CD8-positive, alpha-beta T cell (primary cell): ENCODE measurements at places on chromosomes 7 and 10.

GRCh38 chr7:37149051-37149772, 299.5 kb downstream of the ELMO1 start:
- no peak for DNase-seq

GRCh38 chr7:114795475-114795874, 126.4 kb upstream of the MDFIC start:
- DNase-seq: no peak

- no peak for DNase-seq
Observed at GRCh38 chr10:131655101-131655849, 245.5 kb upstream of the PPP2R2D start.

GRCh38 chr7:44052771-44053365, 8.4 kb downstream of the DBNL start:
- no peak for DNase-seq

GRCh38 chr7:140695381-140695780, 1.1 kb upstream of the NDUFB2 start:
- DNase-seq: no peak

DNA sequence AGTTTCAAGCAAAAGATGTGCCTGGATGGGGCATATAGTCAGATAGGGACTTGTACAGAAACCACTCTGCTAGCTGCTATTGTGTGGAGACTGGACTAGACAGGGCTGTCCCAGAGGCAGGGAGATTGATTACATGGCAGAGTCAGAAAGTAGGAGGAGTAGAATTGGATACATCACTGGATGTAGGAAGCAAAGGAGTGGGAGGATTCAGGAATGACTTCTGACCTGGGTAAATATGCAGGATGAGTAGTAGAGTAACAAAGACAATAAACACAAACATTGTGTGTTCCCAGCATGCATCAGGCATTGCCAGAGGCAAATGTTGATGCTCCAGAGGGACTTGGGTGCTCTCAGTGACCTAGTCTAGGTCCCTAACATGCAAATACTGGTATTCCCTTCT, 30.9 kb upstream of the MAT1A start:
- DNase-seq: no peak

GRCh38 chr10:13180788-13181187, 19.4 kb downstream of the MCM10 start:
- no peak for DNase-seq

- no peak for DNase-seq
Observed at GRCh38 chr7:97020601-97020995, 4.0 kb downstream of the DLX5 start.

GRCh38 chr7:116592445-116592844, 67.6 kb downstream of the CAV1 start:
- DNase-seq: no peak

GRCh38 chr7:100612730-100613390, 520 bp downstream of the MOSPD3 start:
- no peak for DNase-seq

GRCh38 chr7:114218283-114218682, 196.3 kb upstream of the FOXP2 start:
- DNase-seq: no peak

- no peak for DNase-seq
Observed at GRCh38 chr10:123669886-123670285, 3.7 kb downstream of the GPR26 start.

DNA sequence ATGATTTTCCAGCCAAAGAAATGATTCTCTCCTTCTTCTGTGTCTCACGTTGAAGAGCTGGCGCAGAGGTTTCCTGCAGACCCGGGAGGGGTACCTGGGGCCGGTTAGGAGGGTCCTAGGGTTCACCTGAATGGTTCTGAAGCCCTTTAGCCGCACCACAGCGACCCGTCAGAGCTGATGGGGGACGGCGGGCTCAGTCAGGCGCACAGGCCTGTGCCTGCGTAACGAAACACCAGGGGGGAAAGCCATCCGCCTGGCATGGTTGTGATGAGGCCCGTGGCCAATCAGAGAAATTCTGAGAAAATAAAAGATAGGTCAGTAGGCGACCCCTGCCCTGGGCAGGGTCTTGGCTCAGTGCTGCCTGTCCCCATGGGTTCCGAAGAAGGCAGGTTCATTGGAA, 35.6 kb downstream of the FAM20C start:
- DNase-seq: no peak

GRCh38 chr7:4479367-4480039, 202.6 kb upstream of the FOXK1 start:
- no peak for DNase-seq

GRCh38 chr7:158407581-158408317, 179.9 kb downstream of the PTPRN2 start:
- DNase-seq: peak; percentile 35

GRCh38 chr10:11180228-11180627, 162.6 kb downstream of the CELF2 start:
- peak; percentile 68 for DNase-seq

DNA sequence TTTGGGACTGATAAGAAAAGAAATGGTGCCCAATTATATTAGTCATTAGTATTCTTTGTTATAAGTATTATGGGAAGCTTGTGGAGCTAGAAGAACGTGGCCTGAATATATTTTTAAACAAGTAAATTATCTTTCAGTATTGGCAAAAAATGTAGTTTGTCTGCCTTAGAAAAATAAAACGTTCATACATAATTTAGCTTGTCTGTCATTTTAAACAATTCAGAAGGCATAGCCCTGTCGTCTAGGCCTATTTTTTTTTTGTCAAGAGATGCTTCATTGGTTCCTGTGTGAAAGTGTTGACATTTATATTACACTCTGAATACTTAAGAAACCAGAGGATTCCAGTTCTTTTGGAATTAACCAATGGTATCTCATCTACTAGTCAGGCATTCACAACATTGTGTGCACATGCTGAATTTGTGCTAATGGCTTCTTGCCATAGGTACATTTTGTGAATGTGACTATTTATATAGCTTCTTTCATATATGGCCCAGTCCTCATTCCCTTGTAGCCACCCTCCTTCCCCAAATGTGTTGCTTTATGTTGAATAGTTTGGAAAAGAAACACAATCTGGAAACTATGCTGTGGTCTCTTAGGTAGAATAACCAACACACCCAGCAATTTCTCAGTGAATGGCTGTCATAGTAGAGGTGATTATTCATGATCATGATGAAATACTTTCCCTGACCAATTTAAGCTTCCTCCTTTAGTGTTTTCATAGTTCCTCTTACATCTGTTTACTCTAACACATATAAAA, 435.8 kb downstream of the EXOC4 start:
- DNase-seq: no peak

GRCh38 chr7:48116043-48116442, 27.0 kb downstream of the UPP1 start:
- DNase-seq: no peak

GRCh38 chr10:6667679-6668270, 87.7 kb upstream of the PRKCQ start:
- DNase-seq: no peak

- DNase-seq: no peak
Observed at GRCh38 chr7:7271094-7271874, 88.9 kb downstream of the C1GALT1 start.

GRCh38 chr7:139808427-139808826, 20.6 kb upstream of the TBXAS1 start:
- no peak for DNase-seq

- no peak for DNase-seq
Observed at GRCh38 chr7:27197137-27198042, 2.5 kb downstream of the HOXA13 start.

DNA sequence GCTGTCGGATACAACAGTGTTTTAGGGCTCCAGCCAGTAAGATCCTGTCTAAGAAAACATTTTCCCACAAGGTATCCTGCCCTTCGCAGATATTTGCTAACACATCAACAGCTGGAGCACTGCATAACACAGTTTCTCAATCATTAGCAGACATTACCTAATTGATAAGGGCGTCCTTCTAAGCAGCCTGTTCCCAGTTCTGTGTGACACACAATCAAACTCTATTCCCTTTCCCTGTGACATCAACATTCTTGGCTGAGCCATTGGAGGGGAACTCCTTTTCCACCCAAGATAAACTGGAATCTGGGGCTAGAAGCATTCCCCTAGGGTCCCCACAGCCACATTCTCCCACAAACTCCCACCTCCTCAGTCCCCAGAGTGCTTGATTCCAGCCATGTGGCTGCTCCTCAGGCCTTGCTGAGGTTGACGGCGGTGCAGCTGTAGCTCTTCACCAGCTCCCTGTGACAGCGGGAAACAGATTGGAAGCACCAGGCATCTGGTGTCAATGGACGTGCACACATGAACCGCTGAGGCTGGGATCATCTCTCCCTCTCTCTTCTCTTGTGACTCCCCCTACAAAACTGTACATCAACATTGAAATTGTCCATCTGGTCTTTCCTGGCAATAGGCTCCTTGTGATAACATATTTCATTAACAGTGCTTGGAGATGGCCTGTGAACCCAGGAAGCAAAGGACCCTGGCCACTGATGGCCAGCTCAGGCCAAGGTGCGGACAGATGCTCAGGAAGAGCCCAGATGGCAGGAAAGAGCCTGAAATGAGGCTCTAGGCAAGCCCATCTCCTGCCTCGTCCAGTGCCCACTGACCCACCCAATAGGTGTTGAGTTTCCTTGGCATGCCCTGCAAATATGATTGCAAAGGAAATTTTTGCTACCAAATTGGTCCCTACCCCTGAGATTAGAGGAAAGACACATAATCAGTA, 131.1 kb upstream of the TBX20 start:
- no peak for DNase-seq

DNA sequence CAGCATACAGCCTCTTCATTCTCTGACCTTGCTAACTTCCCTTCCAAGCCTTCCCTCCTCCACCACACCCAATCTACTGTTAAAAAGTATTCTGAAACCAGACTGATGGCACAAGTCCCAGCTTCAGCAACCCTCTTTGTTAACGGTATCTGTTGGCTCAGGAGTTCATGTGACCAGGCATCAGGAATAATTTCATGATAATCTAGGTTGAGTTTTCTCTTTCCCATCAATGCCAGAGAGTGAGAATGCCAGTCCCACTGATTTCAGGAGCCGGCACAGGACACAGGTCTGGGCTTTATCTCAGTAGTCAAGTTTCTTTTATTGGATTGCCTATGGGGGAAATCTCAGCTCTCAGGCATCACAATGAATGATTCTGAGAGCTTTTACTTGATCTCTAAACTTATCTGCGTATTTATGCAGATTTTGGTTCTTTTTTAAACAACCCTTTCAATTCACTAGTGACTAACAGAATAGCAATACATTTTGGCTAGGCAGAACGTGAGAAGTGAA, 231.0 kb upstream of the LYZL1 start:
- no peak for DNase-seq

- no peak for DNase-seq
Observed at GRCh38 chr10:29132551-29133111, 156.2 kb upstream of the LYZL1 start.

DNA sequence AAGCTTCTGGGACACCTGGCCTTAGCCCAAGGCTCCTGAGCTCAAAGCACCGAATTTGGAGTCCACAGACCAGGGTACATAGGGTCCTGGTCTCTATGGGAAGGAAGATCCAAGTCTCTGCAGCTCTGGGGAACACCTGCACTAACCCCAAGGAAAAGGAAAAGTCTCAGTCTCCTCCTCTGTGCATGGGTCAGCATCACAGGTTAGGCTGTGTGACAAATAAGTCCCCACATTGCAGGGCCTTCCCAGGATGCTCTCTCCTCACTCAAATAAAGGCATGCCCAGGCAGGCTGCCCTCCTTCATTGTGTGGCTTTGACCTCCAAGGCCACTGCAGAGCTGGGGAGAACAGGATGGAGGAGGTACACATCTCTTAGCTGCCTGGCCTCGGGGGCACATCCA, 121.0 kb upstream of the ZMIZ1 start:
- no peak for DNase-seq

GRCh38 chr10:65176994-65177393, 1655.8 kb downstream of the REEP3 start:
- no peak for DNase-seq

GRCh38 chr7:143299840-143300239, 11.7 kb downstream of the CASP2 start:
- DNase-seq: peak; percentile 42

DNA sequence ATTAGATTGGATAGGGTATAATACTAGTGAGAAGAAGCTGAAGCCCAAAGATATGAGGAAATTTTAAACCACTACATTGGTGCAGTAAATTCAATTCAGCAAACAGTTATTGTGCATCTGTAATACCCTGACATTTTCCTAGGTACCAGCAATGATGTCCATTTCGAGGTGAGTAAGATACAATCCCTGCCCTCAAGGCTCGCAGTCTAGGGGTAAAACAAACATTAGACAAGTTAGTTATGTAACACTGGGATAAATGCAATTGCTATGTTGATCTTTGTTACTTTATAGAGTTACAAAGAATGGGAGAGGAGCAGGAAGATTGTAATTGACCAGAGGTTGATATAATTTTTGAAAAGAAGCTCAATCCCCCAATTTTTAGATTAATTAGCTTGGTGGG, 168.1 kb downstream of the PRKG1 start:
- no peak for DNase-seq

- DNase-seq: no peak
Observed at GRCh38 chr7:17832820-17833355, 107.4 kb downstream of the SNX13 start.

- DNase-seq: no peak
Observed at GRCh38 chr7:30162622-30163124, 27.9 kb downstream of the MTURN start.

GRCh38 chr7:48398191-48398590, 226.9 kb downstream of the ABCA13 start:
- no peak for DNase-seq

GRCh38 chr10:11684717-11685645, 57.2 kb upstream of the ECHDC3 start:
- peak; percentile 80 for DNase-seq

GRCh38 chr10:132685921-132686680, 99.8 kb downstream of the NKX6-2 start:
- DNase-seq: no peak

DNA sequence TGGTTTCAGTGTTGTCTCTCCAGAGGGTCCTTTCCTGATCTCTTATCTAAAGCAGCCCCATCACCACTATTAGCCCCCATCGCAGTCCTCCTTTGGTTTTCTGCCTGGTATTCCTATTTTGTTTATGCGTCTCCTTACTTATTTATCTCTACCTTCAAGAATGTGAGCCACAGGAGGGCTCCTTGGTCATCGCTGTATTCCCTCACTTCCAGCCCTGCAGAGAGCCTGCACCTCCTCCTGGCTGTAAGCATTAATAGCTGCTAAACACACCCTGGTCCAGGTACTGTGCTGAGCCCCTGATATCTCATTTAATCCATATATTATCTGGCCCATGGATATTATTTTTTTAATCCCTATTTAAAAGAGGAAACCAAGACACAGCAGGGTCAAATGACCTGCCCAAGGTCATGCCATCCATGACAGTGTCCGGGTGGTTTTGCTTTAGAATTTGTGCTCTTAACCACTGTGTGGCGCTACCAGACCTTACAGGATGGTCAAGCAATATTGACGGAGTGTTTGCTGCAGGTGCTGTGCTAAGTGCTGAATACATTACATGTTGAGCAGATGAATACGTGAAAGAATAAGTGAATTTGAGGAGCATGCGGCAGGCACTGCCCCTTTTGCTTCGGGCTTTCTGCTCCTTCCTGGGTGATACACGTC, 227.2 kb downstream of the ADAM12 start:
- DNase-seq: no peak

- DNase-seq: peak; percentile 24
Observed at GRCh38 chr10:94403380-94404213, 1.3 kb downstream of the TBC1D12 start.

- no peak for DNase-seq
Observed at GRCh38 chr7:131878777-131879176, 322.3 kb upstream of the PODXL start.
